ENCODE measurements at places on chromosomes 13 and 19.

GRCh38 chr13:51793570-51794271, 10.2 kb downstream of the DHRS12 start:
- peak; percentile 78 for DNase-seq

- DNase-seq: no peak
These were observed 217.0 kb upstream of the OBI1 start for GRCh38 chr13:78875792-78876580.

DNA sequence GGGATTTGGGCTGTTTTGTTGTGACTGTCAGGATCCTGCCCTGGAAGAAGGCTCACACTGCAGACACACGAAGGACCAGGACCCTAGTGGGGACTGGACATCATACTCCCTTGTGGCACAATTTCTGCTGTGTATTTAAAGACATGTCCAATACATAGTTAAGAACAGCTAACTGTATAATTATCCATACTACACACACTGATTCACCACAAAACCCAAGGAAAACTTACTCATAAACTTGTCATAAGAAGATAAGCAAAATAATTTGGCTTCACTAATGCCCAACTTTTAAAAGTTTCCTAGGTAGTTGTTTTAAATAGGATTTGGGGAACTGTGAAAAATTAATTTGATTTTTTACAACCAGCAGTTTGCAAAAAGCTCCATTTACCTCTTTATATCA, 46.1 kb downstream of the LATS2 start:
- no peak for DNase-seq

DNA sequence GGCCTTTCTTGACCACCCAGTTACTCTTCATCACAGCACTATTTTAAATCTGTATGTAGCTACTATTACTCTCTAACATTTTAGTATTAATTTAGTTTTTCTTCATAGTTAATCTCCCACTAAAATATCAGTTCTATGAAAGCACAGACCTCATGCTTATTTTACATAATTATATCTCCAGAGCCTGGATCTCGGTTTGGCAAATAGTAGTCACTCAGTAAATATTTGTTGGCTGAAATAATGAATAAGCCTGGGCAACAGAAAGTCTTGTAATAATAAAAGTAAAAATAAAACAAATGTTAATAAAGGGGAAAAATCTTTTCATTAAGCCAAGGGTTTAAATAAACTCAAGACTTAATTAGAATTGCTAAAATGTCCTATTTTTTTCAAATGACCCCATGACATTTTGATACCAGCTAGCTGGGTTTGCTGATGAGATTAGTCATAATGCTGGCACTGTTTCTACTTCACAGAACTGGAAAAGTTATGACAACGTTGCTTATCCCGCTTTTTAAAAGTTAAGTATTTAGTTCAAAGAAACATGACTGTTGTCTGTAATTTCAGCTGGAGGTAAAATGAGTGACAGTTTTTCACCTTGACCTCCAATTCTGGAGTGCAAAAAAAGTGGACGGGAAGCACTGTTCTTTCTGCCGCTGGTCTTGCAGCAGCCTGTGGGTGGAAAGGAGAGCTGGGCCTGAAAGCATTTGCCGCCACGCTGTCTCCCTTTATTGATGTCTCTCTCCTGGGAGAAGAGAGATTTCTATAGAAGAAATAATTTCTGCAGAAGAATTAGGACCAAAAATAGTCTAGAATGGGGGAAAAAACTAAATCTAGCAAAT, 85.2 kb upstream of the SPATA13 start:
- DNase-seq: peak; percentile 51

DNA sequence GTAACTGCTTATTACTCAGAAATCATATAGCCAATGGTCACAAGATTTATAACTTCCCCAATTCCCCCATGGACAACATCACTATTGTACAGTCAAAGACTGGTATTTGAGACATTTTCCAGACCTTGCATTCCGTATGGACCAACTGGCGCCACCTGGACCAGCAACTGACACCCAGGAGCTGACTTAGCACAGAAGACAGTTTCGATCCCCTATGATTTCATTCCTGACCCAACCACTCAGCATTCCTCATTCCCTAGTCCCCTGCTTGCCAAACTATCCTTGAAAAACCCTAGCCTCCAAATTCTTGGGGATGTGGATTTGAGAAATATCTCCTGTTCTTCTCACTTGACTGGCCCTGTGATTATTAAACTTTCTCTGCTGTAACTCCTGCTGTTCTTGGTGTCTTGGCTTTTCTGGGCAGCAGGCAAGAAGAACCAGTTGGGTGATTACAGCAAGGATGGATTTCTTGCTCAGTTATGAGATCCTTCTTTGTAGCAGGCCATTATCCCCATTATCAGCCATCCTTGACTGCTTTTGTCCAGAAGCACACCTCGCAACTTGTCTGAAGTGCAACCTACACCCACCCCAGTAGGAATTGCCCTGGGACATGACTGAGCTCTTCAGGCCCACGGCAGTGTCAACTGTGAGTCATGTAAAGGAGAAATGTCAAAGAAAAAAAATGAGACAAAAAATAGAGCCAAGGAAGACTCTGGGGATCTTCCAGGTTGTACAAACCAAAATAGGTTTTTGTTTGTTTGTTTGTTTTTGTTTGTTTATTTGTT, 13.7 kb upstream of the MAP3K10 start:
- DNase-seq: no peak

GRCh38 chr19:46481223-46481848, 10.0 kb upstream of the PNMA8A start:
- no peak for DNase-seq

DNA sequence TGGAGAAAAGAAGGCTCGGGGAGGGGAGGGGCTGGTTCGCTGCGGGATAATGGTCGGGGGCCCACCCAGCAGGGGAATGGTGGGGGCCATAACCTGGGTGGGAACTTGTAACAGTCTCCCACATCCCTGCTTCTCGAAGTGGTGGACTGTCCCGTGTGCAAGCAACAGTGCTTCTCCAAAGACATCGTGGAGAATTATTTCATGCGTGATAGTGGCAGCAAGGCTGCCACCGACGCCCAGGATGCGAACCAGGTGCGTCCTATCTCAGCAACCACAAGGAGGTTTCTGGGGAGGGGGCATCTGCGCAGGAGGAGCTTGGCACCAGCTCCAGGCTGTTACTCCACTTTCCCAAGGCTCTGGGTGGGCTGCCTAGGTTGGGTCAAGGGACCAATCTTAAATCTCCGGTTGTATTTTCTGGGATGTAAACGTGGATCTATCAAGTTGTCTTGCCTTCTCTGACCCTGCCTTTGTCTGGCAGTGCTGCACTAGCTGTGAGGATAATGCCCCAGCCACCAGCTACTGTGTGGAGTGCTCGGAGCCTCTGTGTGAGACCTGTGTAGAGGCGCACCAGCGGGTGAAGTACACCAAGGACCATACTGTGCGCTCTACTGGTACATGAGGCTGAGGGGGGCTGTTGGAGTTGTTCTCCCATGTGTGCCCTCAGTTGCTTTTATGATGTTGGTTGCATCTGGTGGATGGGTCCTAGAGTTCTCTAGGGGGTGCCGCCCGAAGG, 1.6 kb downstream of the TRIM28 start:
- DNase-seq: no peak

DNA sequence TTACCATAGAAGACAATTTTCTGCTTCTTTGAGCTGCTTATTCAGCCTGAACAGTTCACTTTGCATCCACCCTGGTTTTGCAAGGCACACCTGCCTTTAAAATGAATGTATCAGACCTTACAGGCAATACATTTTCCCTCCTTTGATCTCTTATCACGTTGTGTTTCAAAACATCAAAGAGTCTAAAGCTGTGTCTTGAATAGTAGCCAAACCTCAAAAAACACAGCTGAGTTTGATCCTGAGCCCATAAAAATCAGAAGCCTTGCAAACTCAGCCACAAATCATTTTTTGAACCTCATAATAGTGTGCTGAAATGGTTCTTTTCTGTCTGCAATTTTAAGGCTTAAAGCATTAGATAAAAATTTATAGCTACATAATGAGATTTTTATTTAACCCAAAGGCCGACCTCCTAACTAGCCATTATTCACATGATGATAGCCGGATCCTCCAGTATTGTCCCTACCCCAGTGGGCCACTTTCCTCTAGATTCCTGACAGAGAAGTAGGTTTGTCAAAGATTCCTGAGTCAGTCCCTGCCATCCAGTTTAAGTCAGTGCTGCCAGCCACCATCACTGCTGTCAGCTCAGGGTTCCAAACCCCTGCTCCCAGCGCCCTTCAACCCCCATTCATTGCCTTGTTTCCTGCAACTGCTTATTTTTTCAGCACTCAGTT, 71.8 kb downstream of the CAB39L start:
- DNase-seq: no peak

DNA sequence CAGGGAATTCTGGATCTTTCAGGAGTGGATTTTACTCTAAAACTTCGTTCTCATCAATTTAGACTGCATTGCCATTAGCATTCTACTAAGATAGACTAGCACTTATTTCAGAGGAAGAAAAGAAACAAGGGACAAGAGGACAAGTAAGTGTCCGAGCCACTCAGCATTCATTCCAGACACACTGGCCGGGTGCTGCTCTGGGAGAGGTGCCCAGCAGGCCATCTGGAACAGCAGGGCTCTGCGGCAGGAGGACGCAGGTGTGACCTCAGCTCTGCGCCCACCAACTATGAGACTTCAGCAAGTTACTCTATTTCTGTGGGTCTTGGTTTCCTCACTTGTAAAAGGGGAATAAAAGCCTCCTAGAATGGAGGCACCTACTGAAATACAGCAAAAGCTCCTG, 4.2 kb downstream of the EPS15L1 start:
- DNase-seq: no peak

DNA sequence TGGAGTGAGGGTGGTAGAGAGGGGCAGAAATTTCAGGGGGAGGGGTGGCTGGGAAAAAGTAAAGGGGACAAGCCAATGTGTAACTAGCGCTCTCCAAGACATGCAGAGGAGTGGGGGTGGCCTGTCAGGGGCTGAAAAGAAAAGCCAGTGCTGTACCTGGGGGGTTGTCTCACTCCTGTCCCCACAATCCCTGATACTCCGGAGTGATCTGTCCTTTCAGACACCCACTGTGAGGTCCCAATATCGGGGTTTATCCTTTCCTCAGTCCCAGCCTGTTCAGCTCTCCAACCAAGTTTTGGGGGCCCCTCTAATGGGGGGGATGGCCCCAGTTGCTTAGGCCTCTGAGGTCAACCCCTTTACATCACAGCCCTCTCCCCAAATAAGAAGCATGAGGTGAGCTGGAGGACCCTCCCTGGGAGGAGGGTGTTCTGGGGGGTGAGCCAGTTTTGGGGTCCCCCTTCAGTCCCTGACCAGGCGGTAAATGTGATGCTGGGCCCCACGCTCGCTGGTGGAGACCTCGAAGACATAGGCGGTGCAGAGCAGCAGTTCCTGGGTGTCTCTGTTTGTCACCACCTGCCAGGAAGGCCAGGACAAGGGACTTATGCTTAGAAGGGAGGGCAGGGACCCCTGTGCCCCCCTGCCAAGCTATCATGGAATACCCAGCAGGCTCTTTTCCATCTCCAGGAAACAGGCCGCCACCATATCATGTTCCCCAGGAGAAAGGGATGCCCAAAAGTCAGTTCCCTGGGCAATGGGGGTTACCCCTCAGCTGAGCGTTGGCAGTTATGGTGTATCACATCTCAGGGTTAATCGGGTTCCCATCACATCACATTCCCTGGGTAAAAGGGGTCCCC, 5.9 kb downstream of the CD37 start:
- DNase-seq: no peak

DNA sequence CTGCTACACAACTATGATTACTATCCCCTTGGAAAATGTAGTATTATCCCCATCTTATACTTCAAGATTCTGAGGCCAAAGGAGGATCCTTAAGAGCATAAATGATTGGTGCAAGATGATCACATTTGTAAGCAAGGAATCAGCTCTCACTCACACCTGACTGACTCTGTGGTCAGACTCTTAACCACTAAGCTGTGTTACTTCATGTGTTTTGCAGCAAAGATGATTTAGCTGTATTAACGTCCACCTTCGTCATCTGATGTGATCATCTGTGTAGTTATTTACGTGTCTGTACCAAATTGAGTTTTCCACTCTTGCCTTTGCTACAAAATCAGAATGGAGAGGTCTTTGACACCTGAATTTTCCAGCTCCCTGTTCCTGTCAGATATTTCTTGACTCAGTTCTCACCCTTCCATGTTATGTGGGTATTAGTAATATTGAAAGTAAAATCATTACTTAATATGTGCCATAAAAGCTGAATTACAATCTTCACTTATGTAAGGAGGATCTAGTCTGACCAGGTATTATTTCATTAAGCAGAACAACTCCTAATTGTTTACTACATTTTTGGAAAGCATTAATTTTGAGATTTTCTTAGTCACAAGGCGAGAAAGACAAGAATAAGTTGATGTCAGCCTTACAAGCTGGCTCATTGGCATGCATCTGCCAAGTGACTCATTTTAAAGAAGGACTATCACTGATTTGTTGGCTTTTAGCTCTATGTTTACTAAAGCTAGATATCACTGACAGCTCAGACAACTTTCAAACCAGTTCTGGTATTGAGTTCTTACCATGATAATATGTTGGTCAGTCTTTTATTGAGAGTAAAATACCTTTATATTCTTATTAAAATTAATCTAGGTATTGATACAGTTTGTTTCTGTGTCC, 1279.8 kb upstream of the PCDH9 start:
- DNase-seq: no peak

Measured in retinal pigment epithelial cell (primary cell).